Stimulated activated CD8-positive, alpha-beta memory T cell treated with anti-CD3 and anti-CD28 coated beads, Interleukin-12 subunit alpha, Interleukin-12 subunit beta, amount 100 ng/mL, for 1 hour (primary cell): ENCODE measurements at places on chromosomes 4 and X.

GRCh38 chr4:185127021-185127925 is 15.8 kb upstream of the SLC25A4 start:
- no peak for DNase-seq

DNA sequence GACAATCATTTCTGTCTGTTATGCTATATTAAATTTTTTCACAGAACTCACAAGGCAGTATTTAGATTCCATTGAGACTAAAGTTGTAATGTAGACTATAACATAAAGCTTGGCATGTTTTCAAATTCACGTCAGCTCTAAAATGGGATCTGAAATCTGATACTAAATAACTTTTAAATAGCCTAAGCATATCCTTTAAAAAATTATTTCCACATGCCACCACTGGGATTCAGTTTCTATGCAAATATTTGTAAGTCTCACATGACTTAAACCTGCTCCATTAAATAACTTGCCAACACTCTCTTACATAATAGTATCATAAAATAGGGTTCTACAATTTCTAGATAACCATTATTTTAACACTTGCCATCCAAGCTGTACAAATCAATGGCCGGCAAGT is 32.4 kb downstream of the KLHL8 start:
- no peak for DNase-seq

DNA sequence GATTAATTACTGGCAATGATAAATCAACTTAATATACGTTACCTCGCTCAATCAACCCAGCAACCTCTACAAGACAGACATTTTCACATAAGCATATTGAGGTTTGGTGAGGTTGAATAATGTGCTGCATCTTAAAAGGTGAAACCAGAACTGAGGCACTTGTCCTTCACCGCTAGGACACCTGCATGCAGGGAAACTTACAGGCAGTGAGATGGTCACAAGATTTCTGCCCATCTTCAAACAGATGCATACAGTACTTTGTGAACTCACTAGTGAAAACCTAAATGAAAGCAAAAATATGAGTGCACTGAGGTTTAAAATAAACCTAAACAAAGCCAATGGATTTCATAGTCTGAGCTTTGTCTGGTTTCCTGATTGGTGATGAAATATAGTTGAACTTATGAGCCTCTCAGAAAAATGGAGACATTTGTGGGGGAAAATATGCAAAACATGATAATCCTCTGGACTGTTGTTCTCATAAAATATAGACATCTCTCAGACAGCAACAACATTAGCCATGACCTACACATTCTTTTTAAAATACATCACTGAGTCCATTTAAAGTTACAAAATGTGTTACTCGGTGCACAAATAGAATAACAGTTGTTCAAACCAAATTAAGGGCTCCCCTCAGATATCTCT is 20.9 kb upstream of the PRSS12 start:
- no peak for DNase-seq

- DNase-seq: no peak
Measured at GRCh38 chrX:109918753-109919152, 84.2 kb upstream of the TMEM164 start.

DNA sequence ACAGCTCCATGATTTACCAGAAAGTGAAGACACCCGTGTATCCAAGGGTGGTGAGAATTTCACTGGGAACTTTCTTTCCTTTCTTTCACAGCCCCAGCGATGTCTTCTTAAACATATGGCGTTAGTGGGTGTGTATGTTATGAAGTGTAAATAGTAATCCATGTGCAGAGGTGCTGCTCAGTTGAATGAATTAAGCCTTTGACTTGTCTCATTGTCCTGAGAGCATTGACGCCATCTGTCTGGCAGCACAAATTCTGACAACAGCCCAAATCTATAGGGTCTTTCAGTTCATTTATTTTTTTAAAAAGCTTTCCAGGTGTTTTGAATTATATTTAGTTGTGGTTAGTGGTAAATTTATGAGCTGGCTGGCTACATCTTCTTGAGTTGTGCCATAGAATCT is 69.4 kb downstream of the CLCN5 start:
- no peak for DNase-seq

DNA sequence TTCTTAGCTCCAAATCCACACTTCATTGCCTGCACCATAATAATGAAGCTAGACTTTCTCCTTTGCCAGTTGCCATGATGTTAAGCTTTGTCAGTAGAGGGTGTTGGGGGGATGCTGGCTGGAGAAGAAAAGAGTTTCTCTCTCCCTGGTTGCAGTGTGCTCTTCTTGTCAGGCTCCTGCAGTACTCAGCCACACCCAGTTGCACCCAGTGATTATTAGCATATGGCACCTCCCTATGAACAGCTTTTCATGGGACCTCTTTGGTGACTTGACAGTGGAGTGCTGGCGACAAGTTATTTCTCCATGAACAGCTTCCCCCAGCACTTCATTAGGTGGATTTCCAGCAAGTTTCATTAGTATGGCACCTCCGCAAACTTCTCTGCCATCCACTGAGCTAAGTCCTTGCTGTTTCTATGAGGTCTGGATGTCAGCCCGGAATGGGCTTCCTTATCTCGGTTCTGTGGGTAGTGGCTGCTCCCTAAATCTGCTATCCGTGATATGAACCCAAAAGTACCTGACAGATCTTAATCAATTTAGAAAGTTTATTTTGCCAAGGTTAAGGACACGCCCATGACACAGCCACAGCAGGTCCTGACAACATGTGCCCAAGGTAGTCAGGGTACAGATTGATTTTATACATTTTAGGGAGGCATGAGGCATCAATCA is 18.8 kb upstream of the OTUD4 start:
- DNase-seq: no peak

DNA sequence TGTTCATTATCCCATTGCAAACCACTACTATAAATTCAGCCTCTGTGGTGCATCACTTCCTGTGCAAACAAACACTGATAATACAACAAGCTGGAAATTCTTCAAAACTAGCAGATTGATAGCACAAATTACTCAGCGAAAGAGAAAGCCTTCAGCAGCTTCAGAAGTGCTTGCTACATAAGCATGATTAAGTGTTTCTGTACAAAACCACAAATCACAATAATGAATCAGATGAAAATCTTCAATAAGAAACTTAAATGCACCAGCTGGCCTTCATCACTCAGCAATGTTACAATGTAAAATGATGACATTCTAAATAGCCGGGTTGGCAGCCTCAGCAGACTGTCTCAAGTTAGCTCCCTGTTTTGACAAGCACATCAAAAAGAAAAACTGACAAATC is 262.2 kb downstream of the SPOCK3 start:
- no peak for DNase-seq

- DNase-seq: no peak
Measured at GRCh38 chr4:119748853-119749252, 120.2 kb upstream of the PDE5A start.
